ENCODE measurements at places on chromosomes 7 and 10.

DNA sequence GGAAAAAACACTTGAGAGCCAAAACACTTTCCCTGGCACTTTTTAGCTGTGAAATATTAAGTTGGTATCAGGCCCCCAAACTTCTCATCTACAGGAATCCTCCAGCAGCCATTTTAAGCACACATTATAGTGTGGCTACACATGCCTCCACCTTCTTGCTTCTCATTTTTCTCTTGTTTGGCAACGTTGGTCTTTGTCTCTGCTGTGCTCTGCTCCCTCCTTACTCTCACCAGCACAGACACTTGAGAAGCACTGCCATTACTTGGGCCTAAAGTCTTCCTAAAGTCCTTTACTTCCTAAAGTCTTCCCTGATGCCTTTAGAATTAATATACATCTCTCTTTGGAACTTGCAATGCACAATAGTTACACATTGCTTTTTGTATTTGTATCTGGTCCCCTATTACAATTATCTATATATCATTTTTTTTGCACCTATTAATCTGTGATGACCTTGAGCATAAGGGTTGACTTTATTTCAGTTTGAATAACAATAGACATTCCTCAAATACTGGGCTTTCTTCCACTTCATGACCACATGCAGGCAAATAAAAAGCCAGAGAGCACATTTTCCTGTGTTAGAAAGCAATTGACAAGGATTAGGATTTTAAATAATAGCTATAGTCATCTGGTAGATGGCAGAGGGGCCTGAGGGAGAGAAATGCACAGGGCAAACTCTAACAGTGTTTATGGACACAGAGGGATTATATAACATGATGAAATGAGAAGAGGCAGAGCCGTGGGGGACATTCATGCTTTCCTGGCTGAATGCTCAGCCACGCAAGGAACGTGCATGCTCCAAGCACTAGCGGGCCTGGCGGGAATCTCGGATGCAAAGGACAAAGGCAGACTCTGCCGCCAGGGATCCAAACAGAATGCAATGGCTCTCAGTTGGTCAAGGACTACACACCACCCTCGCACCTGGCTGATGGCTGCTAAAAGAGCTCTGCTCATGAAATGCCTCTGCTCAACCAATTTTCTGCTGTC lies 99.3 kb downstream of the CDC14C start:
- DNase-seq = no peak

- DNase-seq = no peak
Measured at GRCh38 chr10:63576501-63576900, 55.3 kb downstream of the REEP3 start.

DNA sequence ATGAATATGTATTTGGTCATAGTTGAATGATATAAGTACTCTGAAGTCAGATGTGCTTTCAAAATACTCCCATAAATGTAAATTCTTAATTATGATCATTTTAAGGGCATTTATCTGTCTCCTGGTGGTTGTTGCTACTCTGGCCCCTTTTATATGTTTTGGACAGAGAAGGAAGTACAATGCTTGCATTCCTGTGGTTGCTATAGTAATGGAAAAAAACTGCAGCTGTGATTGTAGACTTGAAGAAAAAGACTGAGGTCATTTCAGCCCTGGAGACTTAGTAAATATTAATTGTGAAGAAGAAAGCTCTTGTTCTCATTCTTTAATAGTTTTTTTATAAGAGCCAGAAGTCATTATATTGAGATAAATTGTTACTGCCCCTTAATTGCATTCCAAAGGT lies 70.2 kb upstream of the FERD3L start:
- no peak for DNase-seq

- DNase-seq = no peak
Measured at GRCh38 chr7:157737151-157738065, 400.6 kb downstream of the DNAJB6 start.

DNA sequence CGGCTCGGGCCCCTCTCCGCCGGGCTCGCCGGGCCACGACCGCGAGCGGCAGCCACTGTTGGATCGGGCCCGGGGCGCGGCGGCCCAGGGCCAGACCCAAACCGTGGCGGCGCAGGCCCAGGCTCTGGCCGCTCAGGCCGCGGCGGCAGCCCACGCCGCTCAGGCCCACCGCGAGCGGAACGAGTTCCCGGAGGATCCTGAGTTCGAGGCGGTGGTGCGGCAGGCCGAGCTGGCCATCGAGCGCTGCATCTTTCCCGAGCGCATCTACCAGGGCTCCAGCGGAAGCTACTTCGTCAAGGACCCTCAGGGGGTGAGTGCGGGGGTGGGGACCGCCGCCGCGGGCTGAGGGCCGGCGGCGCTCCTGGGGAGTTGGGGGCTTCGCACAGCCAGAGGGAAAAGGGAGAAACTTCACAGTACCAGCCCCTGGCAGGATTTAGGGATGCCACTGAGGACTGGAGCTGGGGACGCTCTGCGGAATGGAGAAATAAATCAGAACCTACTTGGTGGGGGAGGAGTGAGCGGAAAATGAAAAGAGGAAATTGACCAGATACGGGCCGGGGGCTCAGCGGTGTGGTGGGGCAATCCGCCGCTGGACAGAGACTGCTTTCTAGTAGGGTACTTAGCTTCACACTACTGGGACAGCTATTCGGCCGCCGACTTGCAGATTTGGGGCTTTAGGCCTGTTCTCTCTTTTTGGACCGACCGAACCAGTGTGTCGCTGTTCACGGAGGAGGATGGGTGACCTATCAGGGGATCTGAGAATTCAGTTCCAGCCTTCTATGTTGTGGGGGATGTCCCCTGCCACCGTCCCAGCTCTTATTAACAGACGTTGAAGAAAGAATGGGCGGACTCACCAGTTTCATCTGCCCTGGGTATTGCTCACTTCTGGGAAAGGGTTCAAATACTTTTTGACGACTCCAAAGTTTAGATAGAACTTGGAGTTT lies 669 bp downstream of the PI4K2A start:
- DNase-seq = no peak

- no peak for DNase-seq
Measured at GRCh38 chr10:108789919-108790318, 1133.4 kb downstream of the XPNPEP1 start.

DNA sequence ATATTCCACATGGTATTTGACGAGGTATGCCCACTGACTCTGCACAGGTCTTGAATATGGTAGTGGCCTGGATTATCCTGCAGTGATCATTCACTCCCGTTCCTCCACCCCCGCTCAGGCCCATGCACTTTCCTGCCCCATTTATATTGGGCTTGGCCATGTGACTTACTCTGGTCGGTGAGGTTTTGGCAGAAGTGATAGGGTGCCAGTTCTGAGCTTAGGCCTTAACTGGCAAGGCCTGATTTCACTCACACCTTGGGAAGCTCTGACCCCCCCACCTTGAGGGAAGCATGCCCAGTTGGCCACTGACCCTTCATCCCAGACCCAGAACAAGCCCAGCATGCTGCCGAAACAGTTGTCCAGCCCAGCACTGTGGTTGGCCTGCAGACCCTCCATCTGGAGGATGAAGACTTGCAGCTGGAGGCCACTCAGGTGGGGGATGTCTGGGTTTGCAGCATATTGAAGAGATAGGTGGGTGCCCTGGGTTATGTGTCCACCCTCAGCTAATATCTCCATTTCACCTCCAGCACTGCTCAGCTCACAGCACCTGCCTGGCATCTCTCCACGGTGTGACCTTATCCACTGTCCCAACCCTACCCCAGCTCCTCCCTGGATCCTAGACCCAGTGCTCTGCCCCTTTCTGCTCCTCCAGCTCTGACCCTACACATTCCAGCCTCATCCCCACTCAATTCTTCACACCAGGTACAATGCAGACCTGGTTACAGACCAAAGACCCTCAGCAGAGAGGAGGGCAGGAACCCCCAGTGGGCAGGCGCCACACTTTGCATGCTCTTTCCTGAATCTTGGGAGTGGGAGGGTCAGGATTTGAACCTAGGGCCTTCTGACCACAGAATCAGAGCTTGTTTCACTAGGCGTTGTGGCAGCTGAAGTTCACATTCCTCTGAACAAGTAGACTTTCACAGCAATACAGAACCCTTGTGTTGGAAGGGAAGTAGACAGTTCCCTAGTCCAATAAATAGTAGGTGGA lies 138.1 kb upstream of the CHST15 start:
- DNase-seq = no peak

- no peak for DNase-seq
Measured at GRCh38 chr7:48033922-48034321, 1.4 kb upstream of the C7orf57 start.

GRCh38 chr10:126475074-126475691 lies 86.9 kb upstream of the ADAM12 start:
- DNase-seq = no peak

DNA sequence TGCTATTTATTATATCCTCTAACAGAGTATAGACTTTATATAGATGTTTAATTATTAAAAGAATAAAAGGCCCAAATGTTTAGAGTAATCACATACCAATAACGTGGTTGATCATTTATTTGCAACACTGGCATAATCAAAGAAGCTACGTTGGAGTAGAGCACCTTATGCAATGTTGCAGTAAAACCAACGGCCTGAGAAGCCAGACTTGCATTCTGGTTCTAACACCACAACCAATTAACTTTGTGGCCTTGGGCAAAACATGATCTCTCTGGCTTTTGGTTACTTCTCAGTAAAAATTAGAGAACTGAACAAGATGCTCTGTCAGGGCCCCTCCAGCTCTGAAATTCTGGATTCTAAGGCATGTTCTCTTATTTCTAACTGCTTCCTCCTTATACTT lies 476.2 kb downstream of the GRM8 start:
- DNase-seq = no peak

Measured in NCI-H2081 treated with DMSO at 0.1 percent for 48 hours (cell line).